ENCODE measurements at places on chromosomes 12 and 14.

GRCh38 chr14:23828001-23828400 is 125.6 kb upstream of the DHRS4 start:
- DNase-seq, result no peak

GRCh38 chr12:21718944-21719650 is 55.4 kb downstream of the KCNJ8 start:
- no peak for DNase-seq

GRCh38 chr14:60309867-60310552 is 61.0 kb downstream of the PPM1A start:
- DNase-seq, result no peak

DNA sequence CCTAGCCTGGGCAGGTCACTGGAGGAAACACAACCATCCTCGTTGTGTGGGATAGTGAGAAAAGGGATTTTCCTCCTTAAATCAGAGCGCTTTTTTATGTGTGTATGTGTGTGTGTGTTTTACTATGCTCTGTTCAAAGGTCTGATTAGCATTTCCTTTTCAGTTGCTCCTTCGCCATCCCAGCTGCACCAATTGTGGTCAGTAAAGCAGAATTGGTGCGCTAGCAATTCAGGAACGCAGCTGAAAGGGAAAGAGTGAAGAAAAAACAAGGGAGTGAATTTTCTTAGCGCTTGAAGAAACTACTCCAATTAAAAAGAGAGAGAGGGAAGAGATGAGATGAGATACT is 173.3 kb upstream of the PARP11 start:
- DNase-seq, result no peak

DNA sequence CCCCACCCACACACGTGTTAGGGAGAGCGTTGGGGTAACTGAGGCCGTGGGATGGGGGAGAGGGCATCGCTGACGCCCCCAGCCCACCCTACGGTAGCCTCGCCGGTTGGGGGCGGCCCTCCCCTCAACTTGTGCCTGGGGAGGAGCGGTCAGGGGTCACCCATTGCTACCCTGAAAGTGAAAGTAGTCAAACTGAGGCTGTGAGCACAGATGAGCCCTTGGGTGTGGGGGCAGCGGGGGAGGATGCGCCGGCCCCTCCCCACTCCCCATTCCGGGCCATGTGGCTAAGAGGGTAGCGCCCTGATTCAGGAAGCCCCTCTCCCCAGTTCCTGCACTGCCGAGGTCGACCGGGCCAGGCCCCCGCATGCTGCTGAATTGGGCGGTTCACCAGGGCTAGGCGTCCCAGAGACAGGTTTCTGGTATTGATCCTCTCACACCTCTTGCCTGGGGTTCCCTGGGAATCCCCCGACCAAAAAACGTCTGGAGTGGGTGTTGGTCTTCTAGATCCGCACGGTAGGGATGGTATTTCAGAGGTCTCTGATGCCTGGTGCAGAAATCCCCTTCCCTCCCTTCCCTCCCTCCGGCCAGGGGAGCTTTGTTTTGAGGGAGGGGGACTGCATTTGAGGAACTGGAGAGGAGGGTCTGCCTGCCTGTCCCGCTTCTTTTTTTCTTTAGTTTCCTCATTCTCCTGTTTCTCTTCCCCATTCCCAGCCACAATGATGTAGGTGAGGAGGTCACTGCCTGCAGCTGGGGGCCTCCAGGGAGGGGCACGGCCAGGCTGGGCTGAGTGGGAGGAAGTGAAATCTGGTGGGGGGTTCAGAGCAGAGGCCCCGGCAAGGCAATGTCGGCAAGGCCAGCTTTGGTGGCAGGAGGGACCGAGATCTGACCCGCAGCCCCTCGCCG is 1.0 kb downstream of the SH2B3 start:
- DNase-seq, result no peak

- no peak for DNase-seq
Observed at GRCh38 chr14:65938738-65939137, 526.2 kb downstream of the FUT8 start.

DNA sequence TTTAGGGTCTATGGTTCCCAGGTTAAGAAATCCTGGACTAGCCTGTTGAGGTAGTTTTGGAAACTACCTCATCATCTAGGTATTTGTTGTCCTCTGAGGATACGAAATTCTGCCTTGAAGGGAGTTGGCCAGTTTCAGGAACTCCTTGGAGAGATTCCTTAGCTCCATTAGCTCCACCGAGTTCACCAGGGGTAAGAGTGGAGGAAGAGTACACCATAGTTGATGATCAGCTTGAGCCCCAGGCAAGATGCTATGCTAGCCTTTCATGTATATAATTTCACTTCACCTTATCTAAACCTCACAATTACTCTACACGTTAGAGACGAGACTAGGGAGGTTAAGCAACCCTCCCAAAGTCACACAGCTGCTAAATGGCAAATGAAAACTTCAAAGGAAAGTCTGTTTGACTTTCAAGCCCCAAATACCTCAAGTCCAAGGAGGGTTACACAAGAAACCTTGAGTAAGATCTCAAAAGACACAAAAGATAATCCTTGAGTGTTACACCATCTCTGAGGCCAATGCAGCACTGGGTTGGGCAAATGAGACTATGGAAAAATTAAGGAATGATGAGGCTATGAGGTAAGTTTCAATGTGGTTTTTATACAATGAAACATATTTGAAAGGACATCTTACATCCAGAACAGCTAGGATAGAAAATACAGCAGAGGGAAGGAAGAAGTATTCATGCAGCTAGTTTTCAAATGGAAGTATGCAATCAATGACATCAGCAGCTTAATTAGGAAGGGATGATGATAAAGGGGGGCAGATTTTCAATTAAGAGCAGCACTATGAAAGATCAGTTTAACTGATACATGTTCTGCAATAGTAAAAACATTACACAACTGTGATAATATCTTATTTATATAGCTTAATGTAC is 97.2 kb upstream of the KRAS start:
- no peak for DNase-seq

DNA sequence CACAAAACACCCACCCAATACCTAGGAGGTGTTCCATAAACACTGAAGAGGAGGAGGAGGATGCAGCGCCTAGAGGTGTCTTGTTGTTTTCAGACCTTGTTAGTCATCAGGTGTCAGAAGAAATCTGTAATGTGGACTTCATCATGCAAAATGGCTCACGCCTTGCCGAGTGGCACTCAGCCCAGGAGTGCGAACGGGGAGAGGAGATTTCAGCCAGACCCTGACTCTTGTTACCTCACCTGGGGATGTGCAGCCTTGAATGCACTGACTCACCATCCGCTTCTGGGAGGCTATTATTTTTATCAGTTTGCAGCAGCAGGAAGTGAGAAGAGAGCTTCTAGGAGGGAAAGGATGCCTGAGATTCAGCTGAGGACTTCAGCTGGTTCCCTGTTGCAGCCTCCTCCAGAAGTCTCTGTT is 48.2 kb upstream of the PLXNC1 start:
- DNase-seq, result no peak

GRCh38 chr12:92546635-92547348 is 156.0 kb upstream of the PLEKHG7 start:
- DNase-seq, result no peak

All from left forelimb (tissue), 1 donor.